ENCODE measurements at places on chromosomes 7 and 10. TPM values are rescaled to one million over a fixed set of nuclear protein-coding genes. Genes with fewer than 3 reads are reported as not detected.

DNA sequence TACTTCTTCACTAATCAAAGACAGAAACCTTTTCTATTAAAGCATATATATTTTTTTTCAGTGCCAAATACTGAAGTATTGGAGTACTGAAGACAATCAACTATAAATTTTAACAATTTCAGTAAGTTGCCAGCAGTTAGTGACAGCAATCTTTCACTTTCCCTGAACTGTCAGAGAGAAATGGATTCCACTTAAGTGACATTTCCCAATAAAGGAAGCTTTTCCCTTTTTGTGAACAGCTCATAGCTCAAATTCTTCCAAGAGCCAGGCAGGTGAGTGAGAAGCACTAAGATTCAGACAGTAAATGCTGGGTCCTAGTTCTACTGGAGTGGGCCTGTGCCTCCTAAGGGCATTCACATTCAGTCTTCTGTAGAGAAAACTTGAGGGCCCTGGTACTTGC is 142.0 kb downstream of the SRPK2 start:
- no peak for DNase-seq
- peaks cover 34% of the 10 kb centered on the region for H3K4me1 ChIP-seq
- peaks cover 11% of the 10 kb centered on the region for H3K36me3 ChIP-seq
- H3K4me3 ChIP-seq, result no peak overlapping the region
- no peak overlapping the region for H3K27ac ChIP-seq
- H3K27me3 ChIP-seq, result no peaks in the 10 kb centered on the region

DNA sequence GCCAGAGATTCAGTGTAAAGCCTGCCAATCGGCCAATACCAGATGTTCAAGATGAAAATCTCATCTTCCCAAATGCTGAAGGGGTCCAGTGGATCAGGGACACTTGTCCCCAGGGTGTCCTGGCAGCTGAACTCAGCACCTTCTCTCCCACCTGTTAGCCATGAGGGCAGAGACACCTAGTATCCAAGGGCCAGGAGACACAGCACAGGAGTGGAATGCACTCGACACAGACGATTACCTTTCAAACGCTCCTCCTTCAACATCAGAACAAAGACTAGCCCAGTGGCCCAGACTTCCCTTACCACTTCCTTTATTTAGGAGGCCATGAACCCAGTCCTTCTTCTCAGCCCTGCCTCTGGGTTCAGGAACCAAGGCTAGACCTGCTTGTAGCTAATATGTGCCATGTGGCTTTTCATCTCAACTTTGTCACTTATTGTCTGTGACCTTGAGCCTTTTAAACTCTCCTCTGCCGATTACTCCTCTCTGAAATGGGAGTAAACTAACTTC is 180.3 kb upstream of the PLXNA4 start:
- no peak overlapping the region for H3K4me3 ChIP-seq
- H3K4me1 ChIP-seq, result peaks cover 4% of the 10 kb centered on the region
- H3K27me3 ChIP-seq, result no peaks in the 10 kb centered on the region
- H3K36me3 ChIP-seq, result peaks cover 4% of the 10 kb centered on the region
- no peak for DNase-seq

DNA sequence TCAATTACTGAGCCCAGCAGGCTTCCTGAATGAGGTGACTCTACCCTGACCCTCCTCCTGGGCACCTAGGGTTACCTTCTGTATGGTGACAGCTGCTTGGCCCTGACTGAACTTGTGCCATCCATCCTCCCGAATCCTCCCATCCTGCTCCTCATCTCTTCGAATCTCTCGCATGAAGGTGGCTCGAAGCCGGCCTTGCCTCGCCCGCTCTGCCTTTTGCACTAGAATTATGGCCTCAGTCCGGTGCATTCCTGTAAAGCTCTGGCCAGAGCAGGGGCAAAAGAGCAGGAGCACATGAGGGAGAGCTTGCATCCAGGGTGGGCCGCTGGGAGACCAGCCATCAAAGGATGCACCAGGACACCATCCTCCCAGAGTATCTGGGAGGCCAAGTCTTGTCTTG is 7.5 kb downstream of the H2BK1 start:
- H3K27ac ChIP-seq, result no peak overlapping the region
- H3K4me3 ChIP-seq, result no peak overlapping the region
- no peak for DNase-seq
- H3K4me1 ChIP-seq, result peaks cover 16% of the 10 kb centered on the region

The CPA2 gene
- total RNA-seq, result not detected

DNA sequence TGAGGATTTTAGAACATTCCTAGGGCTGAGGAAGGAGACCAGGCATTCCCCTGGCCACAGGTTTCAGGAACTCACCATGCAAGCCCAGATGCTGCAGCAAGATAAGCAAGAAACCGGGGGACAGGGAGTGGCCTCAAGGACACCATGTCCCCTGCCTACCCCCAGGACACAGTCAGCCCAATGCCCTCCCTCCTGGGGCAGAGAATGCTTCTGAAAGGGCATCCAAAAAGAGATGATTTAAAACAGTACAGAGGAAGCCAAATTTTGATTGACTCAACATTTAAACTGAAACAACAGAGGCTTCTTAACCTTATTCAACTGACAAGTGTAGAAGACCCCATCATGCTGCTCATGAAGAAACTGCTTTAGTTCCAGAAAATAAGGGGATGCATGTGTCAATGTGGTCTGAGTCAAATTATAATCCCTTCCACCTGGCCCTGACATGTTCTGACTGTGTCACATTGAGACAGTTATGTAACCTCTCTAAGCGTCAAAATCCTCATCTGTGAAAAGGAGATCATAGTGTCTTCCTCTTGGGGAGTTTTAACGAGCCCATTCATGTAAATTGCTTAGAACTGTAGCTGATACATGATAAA is 60.0 kb downstream of the ICA1 start:
- no peak for DNase-seq
- peaks cover 1% of the 10 kb centered on the region for H3K27me3 ChIP-seq
- H3K36me3 ChIP-seq, result no peaks in the 10 kb centered on the region
- H3K4me3 ChIP-seq, result no peak overlapping the region

GRCh38 chr10:30639946-30640786 is 10.6 kb upstream of the LYZL2 start:
- no peak for DNase-seq
- no peak overlapping the region for H3K4me3 ChIP-seq
- no peak overlapping the region for H3K27ac ChIP-seq
- H3K27me3 ChIP-seq, result peaks cover 16% of the 10 kb centered on the region
- no peaks in the 10 kb centered on the region for H3K36me3 ChIP-seq
- no peaks in the 10 kb centered on the region for H3K4me1 ChIP-seq

DNA sequence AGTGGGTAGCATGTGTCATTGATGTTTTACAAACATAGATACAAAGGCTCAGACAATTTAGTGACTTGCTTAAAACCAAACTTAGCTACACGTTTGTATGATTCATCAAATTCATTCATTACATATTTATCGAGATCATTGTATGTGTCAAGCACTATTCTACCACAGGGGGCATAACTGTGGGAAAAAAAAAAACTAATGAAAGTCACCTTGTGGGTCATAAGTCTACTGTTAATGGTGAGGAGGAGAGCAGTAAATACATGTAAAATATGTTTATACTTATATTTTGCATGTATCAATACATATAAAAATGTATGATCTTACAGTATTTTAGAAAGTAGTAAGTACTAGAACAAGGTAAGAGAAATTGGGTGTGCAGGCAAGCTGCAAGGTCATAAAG is 933.8 kb downstream of the IPMK start:
- H3K4me3 ChIP-seq, result no peak overlapping the region
- DNase-seq, result no peak
- H3K36me3 ChIP-seq, result no peaks in the 10 kb centered on the region
- no peak overlapping the region for H3K27ac ChIP-seq

GRCh38 chr7:77783545-77783944 is 14.7 kb downstream of the TMEM60 start:
- no peak overlapping the region for H3K4me3 ChIP-seq
- no peak overlapping the region for H3K27ac ChIP-seq
- H3K36me3 ChIP-seq, result peaks cover 12% of the 10 kb centered on the region
- no peaks in the 10 kb centered on the region for H3K27me3 ChIP-seq

DNA sequence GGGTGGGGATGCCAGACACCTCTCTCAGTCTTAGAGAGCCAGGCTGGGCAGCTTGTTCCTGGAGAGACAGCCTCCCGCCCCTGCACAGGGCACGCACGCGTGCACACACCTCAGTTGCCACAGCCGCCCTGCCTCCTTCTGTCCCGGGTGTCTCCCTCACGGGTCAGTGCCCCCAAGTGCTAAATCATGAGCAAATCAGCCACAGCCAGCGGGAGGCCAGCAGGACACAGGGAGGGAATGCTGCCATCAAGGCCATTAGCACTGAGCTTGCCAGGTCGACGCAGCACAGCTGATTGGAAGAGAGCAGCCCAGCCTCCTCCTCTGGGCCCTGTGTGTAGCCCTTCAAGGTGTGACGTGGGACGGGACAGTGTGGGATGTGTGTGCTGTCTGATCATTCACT is 130.4 kb downstream of the CDH23 start:
- no peaks in the 10 kb centered on the region for H3K36me3 ChIP-seq
- peaks cover 10% of the 10 kb centered on the region for H3K27me3 ChIP-seq
- no peak overlapping the region for H3K4me3 ChIP-seq
- H3K27ac ChIP-seq, result no peak overlapping the region
- H3K4me1 ChIP-seq, result peaks cover 6% of the 10 kb centered on the region

The PNLIPRP1 gene
- total RNA-seq, result not detected

The SOSTDC1 gene
- not detected for total RNA-seq

The LIPJ gene
- total RNA-seq, result 0.22 TPM

The MDH2 gene
- total RNA-seq, result 74.8 TPM

DNA sequence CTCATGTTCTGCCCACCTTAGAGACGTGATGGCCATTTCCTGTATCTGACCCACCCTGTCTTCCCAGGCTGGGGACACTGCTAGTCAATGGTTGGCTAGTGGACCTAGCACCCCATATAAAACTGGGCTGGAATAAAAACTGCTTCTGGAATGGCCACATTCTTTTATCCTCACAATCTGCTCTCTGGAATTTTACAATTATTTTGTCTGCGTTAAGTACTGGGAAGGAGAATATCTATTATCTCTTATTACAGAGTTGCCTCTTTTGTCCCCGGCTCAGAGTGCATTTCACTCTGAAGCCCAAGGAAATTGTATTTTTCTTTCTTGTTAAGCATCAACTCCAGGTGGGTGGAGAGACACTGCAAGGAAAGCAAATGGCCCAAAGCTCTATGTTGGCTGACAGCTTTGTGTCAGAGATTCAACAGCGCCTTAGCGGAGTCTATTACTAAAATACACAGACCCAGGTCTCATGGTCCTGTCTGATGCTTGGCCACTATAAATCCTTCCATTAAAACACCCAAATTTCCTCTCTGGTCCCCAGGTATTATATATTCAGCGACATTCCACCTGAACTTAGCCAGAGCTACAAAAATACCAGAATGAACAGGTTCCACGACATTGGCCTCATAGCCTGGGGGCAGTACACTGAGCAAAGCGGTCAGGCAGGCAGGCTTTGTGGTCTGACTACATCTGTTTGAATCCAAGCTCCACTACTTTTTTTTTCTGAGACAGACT is 121.7 kb downstream of the PRPF18 start:
- H3K4me3 ChIP-seq, result peak overlapping the region; percentile 84
- peaks cover 23% of the 10 kb centered on the region for H3K4me1 ChIP-seq
- no peak for DNase-seq
- peaks cover 56% of the 10 kb centered on the region for H3K27me3 ChIP-seq
- H3K36me3 ChIP-seq, result no peaks in the 10 kb centered on the region

DNA sequence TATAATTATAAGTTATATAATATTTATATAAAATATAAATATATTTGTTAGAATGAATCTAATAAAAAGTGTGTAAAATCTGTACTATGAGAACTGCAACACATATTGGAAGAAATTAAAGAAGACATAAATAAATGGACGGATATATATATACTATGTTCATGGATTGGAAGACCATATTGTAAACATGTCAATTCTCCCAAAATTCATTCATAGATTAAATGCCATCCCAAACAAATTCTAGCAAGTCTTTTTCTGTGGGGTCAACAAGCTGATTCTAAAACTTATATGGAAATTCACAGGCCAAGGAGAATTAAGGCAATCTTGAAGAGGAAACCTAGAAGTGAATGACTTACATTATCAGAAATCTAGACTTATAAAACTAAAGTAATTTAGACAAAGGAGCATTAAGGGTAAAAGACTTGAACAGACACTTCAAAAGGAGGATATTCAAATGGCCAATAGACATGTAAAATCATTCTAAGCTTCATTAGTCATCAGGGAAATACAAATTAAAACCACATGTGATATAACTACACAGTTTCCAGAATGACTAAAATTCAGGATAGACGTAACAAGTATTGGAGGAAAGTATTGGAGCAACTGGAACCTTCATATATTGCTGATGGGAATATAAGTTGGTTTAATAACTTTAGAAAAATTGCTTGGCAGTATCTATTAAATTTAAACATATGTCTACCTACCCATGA is 225.9 kb downstream of the EMX2 start:
- DNase-seq, result no peak
- H3K27me3 ChIP-seq, result peaks cover 5% of the 10 kb centered on the region
- H3K4me1 ChIP-seq, result no peaks in the 10 kb centered on the region
- H3K27ac ChIP-seq, result no peak overlapping the region
- no peak overlapping the region for H3K4me3 ChIP-seq

The PLAC9 gene
- total RNA-seq, result not detected

GRCh38 chr7:28005847-28006231 is 174.8 kb downstream of the JAZF1 start:
- no peak overlapping the region for H3K4me3 ChIP-seq
- H3K27me3 ChIP-seq, result no peaks in the 10 kb centered on the region
- peaks cover 30% of the 10 kb centered on the region for H3K4me1 ChIP-seq
- DNase-seq, result no peak
- no peaks in the 10 kb centered on the region for H3K36me3 ChIP-seq
- H3K27ac ChIP-seq, result peak overlapping the region; percentile 26

The TSPAN33 gene
- 13.3 TPM for total RNA-seq

The HOGA1 gene
- total RNA-seq, result not detected

DNA sequence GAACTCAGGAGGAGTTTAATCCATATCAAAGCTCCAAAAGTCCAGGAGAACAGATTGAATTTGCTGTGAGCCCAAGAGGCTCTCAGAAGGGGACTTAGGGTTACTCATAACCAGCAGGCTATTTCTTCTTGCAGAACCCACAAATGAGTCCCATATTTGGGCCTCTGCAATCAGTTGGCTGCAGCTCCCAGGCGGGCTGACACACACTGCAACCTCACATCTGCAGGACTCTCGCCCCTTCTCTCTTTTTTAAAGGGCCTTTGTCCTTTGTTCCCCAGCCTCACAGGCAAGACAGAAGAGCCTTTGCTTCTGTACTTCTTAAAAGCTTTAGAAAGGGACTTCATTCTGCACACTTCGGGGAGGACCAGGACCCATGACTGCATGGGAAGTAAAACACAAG is 26.7 kb downstream of the CREB3L2 start:
- H3K27me3 ChIP-seq, result no peaks in the 10 kb centered on the region
- H3K4me1 ChIP-seq, result no peaks in the 10 kb centered on the region
- no peak overlapping the region for H3K27ac ChIP-seq
- DNase-seq, result no peak
- H3K4me3 ChIP-seq, result no peak overlapping the region
- H3K36me3 ChIP-seq, result no peaks in the 10 kb centered on the region

The LCOR gene
- 50.2 TPM for total RNA-seq

The TMEM184A gene
- not detected for total RNA-seq

- H3K27me3 ChIP-seq, result peaks cover 13% of the 10 kb centered on the region
- no peaks in the 10 kb centered on the region for H3K4me1 ChIP-seq
- DNase-seq, result no peak
- no peaks in the 10 kb centered on the region for H3K36me3 ChIP-seq
These were observed 76.1 kb downstream of the BICC1 start for GRCh38 chr10:58588673-58589265.
